Stimulated activated naive CD8-positive, alpha-beta T cell treated with anti-CD3 and anti-CD28 coated beads, Interleukin-15, Interleukin-2, amounts not matched to agents 100 U/mL and 50 U/mL, for 24 hours (primary cell): ENCODE measurements at places on chromosomes 2 and 18.

- no peak for DNase-seq
Observed at GRCh38 chr2:68018727-68019126, 44.1 kb downstream of the C1D start.

- DNase-seq = peak; percentile 66
Observed at GRCh38 chr2:85887566-85888019, 1.2 kb downstream of the ST3GAL5 start.

GRCh38 chr18:76445741-76446232 is 49.3 kb downstream of the ZNF516 start:
- no peak for DNase-seq

DNA sequence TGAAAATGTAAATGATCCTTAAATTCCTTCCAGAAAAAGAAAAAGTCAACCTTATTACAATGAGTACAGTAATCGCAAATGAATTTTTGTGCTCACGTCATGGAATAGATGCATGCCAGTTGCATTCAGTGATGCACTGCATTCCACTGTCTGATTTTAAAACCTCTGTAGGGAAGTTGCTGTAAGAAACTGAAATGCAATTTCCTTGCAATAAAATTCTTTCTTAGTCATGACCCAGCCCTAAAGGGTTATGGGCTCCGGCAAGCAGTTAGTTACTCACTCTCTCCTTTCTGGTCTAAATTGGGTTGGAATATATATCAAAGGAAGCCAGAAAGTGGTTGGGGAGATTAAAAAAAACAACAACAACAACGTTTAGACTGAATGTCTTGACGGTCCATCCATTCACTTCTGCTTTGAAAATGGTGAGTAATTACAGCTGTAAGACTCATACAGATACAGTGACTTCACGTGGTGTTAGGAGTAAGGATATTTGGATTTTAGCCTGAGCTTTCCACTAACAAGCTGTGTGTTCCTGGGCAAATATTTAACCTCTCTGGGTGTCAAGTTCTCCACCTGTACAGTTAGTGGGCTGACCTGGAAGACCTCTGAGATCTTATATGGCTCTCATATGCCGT is 8.6 kb upstream of the RND3 start:
- no peak for DNase-seq

DNA sequence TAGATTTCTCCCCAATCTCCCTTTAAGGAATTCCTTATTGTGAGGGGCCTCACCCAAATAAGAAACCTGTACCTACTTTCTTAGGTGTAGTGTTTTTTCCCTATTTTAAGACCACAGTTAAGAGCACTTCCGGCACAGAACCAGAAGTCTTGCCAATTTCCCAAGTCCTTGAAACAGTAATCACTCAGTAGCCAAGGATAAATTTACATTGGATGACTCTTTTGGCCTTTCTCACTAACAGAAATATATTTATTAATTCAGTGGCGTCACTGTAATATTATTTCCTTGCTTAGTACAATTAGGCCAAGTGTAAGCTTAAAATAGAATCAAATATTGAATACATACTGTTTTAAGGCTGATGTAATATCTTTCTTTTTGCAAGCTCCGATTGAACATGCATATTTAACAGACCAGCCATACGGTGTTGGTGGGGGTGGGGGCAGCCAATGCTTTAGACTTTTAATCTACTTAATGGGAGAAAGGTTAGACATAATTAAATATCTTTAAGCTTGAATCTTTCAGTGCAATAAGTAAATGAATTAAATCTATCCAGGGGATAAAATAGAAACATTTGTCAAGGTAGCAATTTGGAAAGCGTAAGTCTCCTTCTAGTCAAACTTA is 50.8 kb upstream of the ITGA6 start:
- no peak for DNase-seq

DNA sequence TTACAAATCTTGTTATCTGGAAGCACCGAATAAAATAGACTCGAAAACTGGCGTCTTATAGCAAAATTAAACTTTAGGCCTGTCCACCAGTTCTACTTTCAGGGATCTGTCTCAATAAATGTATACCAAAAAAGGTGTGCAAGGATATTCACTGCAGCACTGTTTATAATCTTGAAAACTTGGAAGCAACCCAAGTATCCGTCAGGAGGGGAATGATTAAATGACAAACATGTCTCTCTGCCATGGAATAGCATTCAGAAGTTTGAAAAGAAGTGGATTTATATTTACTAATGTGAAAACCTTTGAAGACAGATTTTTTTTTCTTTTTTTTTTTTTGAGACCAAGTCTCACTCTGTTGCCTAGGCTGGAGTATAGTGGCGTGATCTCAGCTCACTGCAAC is 32.3 kb upstream of the SATB2 start:
- no peak for DNase-seq

GRCh38 chr2:132372276-132372675 is 44.3 kb upstream of the GPR39 start:
- no peak for DNase-seq

GRCh38 chr2:43032213-43033015 is 194.0 kb downstream of the ZFP36L2 start:
- no peak for DNase-seq

DNA sequence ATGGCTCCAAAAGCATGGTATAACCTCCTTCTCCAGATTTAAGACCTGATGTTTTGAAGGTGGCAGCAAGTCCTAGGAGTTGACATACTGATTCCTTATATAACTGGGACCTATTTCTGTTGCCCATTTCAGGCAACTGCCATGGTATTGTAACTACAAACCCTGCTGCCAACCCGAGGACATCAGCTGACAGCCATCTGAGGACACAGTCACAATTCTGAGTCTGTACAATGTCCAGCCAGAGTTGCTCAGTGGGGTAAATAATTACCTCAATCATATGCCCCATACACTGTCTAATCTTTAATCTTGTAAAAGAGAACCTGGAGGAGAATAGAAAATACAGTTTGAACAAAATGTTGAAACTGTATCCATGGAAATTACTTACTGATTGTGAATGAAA is 8.7 kb upstream of the GAREM2 start:
- DNase-seq = no peak

DNA sequence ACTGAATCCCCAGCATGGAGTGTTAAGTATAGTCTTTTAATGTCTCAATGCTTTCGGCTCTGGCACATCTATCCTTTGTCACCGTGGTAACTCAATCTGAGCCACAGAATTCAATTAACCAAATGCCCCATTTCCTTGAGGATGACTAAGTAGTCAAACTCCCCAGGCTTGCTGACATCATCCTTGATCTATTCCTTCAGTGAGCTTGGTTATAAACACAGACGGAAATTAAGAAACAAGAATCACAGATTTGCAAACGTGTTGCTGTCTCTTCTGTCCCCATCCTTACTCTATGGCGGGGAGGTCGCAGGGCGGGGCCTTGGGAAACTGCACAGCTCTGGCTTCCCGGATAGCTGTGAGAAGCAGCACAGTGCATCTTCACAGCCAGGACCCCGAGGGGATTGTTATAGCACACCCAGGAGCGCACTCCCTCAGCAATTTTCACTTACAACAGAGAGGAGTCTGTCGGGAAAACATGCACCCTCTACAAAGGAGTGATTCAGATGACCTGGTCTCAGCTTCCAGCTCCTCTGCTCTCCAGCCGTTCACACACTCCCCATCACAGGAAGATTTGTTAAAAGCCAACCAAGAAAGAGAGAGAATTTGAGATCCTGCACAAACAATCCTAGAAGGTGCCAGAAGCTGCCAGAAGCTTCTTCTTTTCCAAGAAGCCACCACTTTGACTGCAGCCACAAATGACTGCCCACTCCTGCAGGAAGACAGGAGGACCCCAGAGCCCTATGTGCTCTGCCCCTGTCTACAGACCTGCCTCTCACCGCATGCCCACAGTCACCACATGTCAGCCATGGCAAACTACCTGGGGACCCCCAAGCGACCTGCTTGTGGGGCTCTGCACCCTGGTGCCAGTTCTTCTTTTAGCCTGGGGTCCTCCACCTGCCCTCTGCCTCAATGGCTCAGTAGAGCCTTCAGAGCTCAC is 44.9 kb upstream of the YWHAQ start:
- DNase-seq = no peak

GRCh38 chr2:241817126-241817820 is 8.3 kb downstream of the NEU4 start:
- no peak for DNase-seq

DNA sequence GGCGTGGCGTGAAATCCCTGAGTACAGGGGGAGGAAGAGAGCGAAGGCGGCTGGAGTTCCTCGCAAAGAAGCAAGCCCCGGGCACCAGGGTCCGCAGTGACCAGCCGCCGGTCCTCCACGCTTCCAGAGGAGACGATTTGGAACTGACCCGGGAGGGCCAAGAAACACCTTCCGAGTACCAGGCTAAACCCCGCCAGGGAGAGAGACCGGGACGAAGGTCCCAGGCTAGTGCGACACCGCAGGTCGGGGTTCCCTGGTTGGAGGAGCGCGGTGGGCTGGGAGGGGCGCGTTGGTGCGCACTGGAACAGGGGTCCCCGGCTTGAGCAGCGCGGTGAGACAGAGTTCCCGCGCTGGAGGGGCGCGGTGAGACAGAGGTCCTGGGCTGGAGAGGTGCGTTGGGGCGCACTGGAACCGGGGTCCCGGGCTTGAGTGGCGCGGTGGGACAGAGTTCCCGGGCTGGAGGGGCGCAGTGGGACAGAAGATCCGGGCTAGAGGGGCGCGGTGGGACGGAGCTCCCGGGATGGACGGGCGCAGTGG is 901 bp downstream of the WDFY1 start:
- peak; percentile 45 for DNase-seq

DNA sequence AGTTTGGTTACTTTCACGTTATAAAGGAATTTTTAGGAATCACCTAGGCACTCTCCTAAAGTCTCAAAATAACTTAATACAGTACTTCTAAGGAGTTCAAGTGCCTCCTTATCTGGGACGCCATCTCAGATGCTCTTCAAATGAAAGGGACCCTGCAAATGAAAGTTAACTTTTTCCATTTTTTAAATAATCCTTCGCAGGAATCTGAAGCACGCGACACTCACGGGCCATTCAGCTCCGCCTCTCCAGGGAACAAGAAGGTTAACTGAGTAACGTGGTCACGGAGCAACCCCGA is 537 bp upstream of the ZC3H15 start:
- no peak for DNase-seq

DNA sequence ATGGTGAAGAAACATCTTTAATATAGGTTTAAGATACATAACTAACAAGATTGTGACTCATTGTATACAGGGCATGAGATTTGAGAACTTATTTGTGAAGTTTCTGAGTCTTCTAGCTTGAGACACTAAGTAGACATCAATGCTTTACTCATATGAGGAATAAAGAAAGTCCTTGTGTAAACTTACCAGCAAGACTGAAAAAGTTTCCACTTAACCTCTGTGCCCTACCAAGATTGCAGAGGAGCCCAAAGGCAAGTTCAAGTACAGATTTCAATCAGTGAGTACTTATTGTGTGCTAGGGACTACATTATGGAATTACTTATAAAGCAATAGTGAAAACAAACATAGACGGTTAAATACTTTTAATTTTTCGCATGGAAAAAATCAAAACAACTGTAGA is 1041.2 kb upstream of the CELF4 start:
- DNase-seq = no peak

DNA sequence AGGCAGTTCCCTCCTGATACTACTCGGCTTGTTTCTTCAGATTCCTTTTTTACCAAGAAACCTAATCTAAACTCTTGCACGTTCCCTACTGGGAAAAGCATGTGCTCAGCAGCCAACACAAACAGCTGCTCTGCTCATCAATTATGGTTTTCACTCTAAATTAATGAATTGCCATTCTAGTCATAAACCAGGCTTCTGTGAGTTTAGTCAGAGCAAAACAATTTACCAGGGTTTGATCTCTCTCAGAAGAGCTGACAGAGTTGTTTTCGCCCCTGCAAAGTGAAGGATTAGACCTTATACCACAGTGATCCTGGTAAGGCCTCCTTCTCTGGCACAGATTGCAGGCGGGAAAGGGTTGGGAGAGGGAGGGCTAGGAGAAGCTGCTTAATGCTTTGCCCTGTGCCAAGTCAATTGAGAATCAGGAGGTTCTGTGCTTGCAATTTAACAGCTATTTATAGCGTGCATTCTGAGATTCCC is 57.2 kb downstream of the REEP1 start:
- no peak for DNase-seq

DNA sequence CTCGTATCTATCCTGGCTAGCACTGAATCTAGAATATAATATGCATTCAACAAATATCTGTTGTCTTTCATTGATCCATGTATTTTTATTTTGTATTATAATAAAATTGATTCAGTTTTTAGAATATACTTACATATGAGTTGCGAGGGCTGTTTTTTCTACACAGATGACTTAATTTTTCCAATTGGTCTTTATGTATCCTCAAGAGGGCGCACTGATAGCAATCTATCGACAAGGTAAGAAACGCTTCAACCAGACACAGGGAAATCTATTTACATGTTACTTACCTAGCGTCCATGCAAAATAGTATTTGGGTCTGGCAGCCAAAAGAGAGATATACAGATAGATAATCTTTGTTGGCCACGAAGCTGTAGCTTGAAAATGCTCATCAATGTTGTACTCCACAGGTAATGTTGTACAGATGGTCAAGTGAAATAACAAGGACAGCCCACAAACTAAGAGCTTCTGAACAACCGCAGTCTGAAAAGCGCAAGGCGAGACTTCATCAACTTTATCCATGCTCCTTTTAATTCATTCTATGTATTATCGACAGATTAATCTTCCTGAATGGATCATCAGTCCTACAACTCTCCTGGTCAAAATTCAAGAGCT is 35.5 kb upstream of the KIDINS220 start:
- no peak for DNase-seq

- DNase-seq = no peak
Observed at GRCh38 chr2:221490506-221491060, 81.5 kb downstream of the EPHA4 start.

- peak; percentile 42 for DNase-seq
Observed at GRCh38 chr18:76131738-76132137, 363.3 kb downstream of the ZNF516 start.

DNA sequence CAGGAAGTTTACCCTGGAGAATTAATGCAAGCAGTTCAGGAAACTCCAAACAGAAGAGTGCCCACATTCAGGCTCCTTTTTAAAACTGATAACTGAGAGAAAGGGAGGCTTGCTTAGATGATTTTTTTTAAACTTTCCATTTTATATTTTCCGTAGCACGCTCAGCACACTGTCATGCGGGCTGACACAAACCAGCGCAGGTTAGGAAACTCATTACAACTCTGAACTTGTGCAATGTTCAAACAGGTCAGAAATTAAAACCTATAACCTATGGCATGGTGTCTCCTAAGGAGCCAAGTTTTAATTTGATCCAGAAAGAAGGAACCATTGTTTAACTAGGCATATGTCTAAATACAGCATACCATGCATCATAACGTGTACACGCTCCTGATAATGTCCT is 117.7 kb upstream of the SMIM21 start:
- no peak for DNase-seq

DNA sequence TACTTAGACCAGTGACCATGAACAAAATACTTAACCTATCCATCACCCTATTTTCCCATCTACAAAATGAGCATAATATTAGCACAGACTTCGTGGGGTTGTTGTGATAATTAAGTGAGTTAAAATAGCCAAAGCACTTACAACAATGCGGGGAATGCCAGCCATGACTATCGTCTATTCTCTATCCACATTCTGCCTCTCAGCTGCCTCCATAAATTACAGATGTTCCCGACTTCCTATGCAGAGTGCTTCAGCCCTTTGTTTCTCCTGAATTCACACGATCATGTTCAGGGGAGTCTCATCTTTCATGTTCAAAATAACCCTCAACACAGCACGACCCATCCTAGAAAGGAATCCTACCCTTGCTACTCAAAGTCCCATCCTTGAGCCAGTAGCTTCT is 211.6 kb downstream of the EN1 start:
- DNase-seq = no peak
